Nucleus accumbens (tissue), 56 donors: ENCODE measurements at places on chromosomes 3 and 15.

DNA sequence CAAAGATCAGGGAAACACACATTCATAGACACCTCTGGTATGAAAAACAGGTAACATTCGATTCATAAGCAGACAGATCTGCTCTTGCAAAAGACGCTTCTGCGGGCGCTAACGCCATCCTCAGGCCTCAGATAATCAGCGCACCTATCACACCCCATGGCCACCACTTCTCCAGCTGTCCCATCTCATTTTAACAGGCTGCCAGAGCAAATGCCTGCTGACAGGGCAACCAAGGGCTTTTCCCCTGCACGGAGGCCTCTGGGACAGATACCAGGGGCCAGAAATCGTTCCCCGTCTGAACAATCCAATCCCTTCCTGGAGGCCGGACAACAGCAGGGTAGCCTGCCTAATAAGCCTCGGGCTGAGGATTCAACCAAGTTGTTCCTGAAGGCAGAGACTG is 15.2 kb downstream of the ABCC5 start:
- no peak for DNase-seq

DNA sequence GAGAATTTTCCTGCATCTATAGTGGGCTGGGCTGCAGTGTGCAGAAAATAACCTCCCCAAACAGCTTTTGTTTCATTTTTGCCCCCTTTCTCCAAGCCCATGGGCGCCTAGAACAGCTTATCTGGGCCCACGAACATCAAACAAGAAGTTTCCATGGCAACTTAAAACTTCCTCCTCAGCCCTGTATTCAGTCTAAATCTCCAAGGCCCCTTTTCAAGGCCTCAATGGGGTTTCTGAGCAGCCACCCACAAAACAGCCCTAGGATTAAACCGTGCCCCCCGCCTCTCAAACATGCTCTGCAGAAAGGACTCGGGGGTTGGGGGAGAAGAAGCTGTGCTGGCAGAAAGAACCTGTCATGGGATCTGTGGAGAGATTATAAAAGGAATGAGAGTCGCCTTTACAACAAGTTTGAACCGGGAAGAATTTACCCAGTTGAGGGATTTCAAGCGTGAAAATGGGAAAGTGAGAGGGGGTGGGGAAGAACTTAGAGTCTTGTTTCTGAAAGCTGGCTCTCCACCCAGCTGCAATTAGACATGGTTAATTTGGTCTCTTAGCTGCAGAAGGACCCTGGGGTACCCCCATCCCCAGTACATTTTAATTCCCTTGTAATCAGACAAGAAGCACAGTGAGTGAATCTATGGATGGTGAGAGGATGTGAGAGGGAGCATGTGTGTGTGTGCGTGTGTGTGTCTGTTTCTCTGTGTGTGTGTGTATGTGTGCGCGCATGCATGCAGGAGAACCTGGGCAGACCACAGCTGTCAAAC is 4.3 kb upstream of the FAM107A start:
- DNase-seq = no peak

GRCh38 chr3:114745322-114746240 is 401.5 kb downstream of the ZBTB20 start:
- DNase-seq = no peak

DNA sequence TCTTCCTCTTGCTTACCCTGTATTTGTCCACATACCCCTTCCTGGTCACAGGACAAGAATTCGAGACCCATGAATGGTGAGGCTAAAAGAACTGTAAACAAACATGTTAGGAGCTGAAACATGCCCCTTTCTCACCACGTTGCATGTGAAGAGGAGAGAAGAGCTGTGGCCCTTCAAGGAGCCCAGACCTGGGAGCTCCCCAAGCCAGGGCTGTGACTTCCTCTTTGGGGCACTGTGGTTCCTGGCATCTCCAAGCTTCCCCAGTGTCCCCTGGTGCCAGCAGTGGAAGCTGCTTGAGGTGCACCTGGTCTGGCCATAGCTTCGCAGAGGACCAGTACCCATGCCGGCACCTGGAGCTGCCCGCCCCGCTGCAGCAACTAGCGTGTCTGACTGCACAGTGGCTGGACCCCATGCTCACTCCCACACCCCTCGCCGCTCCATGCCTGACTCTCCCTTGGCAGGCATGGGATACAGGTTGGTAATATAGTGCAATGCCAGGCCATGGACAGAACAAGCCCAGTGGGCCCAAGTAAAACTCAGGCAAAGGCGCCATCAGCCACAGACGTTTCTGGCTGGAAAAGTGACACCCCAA is 9.9 kb downstream of the SPCS1 start:
- no peak for DNase-seq

- DNase-seq = no peak
Observed at GRCh38 chr15:88802250-88802990, 816 bp upstream of the ACAN start.

DNA sequence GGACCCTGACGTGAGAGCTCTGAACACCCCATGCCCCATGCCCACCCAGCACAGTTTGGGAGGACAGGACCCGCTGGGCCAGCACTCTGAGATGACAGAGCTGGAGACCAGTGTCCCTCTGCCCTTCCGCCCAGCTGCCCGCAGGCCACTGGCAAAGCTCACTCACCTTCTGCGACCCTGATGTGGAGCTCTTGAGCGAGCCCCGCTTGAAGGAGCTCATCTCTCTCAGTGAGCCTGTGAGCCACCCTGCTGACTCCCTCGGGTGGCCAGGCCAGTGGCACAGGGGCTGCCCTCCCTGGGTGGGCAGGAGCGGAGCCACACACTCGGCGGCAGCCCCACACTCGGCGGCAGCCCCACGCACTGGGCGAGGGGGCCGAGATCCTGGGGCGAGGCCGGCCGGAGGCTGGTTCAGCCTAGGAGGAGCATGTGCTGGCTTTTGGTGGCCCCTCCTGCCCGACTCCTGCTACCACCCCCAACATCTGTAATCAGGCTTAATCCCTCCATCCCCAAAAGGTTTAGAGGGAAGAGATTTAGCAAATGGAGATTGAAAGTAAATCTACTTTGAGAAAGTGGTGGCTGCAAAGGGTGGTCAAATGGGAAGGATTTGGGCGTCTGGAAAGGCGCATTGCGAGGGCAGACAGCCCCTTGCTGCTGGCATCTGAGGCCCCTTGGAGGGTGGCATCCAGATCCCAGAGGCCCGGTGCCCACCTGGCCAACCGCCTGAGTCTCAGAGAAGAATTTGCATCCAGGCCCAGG is 59.4 kb upstream of the TRPM1 start:
- no peak for DNase-seq

DNA sequence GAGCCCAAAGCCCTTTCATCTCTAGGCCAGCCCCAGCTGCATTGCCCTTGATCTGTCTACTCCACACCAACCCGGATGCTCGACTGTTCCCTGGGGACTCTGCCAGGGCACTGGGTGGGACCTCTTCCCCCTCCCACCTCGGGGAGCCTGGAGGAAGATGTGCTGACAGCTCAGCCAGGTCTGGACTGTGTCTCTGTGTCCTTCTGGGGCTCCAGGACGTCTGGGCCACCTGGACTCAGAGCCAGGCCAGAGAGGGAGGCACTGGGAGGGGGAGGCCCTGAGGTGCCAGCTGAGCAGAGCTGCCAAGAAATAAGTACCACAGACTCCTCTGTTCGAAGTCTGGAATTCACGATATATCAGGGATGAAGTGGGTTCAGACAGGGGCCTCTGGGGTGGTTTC is 5.8 kb upstream of the HCN4 start:
- no peak for DNase-seq

DNA sequence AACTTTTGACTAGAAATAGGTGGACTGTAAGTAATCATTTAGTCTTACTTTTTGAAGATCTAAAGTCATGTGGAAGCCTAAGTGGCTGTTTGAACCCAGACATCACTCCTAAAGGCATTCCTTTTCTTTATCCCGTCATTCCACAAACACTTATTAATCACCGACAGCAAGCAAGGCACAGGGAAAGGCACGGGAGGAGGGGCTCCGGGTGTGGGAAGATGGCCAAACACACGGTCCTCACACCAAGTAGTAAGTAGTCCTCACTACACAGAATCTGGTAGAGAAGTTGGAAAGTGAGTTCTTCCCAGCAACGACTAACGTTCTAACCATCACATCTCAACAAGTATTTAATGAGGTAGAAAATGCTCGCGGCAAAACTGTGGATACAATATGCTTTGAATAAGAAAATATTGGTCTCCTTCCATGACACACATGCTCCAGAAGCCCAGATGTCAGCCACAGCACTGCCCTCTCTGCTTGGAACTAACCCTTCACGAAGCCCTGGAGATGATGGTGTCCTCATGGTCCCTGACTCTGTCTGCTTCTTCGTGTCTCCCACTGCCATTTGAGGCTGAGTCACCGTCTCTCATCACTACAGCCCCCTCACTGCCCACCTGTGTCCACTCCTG is 202.2 kb downstream of the OPA1 start:
- no peak for DNase-seq
